ENCODE measurements at places on chromosomes 7 and 10.

DNA sequence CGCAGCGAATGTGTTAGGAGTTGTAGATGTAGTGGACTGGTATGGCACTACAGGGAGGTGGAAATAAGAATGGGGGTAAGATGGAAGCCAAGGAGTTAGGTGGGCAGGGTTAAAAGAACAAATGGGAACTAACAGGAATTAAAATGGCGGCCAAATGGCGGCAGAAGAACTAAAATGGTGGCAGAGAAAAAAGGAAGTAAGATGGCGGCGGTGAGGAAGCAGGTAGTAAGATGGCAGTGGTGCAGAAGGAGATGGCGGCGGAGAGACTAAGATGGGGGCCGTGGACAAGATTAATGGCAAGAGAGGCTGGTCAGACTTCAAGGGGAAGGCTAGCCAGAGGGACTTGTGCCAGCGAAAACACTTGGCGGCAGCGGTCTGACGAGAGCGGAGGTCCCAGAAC, 44.5 kb downstream of the ZNF138 start:
- no peak for DNase-seq

DNA sequence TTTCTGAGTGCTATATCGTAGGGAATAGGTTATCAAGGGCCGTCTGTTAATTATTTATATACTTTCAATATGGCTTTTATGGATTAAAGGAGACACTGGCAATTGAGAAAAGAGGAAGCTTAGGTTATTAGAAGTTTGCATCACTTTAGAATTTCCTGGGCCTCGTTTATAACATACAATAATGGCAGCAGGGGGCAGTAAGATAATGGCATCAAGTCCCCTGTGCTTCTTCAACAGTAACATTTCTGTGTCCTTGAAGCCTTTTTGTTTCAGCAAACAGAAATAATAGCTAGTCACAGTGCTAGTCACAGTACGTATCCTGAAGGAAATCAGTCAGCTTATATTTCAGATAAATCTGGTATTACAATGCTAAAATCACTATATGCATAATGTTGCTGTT, 41.9 kb downstream of the SPAM1 start:
- no peak for DNase-seq

GRCh38 chr7:64905547-64905946, 2.5 kb downstream of the ZNF273 start:
- no peak for DNase-seq

DNA sequence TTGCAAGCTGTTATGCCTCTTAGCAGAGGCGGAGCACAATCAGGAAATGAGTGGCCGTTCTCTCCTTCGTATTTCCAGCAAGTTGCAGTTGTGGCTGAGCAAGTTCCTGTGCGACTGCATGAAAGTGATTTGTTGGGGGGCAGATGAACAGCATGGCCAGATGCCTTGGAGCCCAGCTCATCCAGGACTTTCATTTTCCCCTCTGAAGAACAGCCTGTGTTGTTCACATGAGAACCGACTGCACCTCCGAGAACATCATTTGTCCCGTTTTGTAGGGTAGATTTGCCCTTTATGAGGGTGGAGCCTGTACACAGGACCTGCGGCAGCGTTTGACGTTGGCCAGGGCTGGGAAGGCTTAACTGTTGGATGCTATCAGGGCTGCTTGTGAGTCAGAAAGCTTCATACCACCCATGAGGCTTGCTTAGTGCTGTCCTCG, 4.4 kb downstream of the BAG3 start:
- peak; percentile 39 for DNase-seq

- DNase-seq: peak; percentile 79
Measured at GRCh38 chr10:43377424-43377883, 6.0 kb downstream of the FXYD4 start.

GRCh38 chr10:10438335-10439100, 579.2 kb upstream of the CELF2 start:
- DNase-seq: no peak

DNA sequence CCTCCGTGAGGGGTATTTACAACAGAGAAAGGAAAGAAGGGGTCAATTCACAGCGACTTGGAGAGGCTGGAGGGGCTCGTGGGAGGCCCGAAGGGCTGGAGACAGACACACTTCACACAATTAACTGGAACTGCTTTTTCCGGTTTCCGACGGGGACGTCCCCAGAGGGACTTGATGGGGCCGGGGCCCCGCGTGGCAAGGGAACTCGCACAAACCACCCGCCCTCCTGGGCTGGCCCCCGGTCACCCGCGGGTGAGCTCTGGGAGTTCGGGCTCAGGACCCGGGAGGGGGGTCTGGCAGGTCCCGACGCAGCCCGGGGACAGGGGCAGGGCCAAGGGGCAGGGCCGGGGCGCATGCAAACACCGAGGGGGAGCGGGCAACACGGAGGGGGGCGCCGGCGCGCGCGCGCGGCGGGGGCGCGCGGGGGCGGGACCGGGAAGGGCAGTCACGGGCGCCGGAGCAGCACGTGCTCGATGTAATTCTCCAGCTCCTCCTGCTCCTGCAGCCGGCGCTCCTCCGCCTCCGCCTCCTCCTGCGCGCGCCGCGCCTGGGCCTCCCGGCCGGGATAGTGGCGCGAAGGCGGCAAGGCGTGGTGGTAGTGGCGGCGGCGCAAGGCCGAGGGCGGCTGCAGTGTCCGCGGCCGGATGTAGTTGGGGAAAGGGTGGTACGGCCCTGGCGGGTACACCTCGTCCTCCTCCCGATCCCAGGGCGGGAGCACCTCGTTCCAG, 2.7 kb downstream of the VGF start:
- peak; percentile 73 for DNase-seq

DNA sequence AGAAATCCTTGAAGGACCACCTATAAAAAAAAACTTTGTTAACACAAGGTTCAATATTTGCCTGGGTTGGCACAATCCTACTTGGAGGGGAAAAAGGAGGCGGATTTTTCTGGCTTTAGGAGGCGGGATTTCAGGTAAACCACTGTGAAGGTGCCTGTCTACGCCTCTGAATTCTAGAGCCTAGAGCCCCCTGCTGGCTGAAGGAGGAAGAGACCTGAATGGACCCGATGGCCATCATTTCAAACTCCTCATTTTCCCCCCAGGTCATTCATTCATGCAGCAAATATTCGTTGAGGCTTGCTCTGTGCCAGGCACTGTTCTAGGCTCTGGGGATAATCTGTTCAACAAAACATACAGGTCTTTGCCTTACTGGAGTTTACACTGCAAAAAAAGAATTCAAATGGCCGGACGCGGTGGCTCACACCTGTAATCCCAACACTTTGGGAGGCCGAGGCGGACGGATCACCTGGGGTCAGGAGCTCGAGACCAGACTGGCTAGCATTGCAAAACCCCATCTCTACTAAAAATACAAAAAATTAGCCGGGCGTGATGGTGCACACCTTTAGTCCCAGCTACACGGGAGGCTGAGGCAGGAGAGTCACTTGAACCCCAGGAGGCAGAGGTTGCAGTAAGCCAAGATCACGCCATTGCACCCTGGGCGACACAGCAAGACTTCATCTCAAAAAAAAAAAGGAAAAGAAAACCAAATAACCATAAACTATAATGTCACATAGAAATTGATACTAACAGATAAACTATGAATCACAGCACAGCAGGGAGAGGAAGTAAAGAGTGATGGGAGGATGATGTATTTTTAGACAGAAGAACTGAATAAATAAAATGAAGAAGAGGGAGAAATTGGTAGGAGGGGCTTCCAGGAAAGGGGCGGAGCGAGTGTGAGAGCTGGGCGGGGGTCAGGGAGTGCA, 90.1 kb upstream of the NFE2L3 start:
- peak; percentile 77 for DNase-seq

DNA sequence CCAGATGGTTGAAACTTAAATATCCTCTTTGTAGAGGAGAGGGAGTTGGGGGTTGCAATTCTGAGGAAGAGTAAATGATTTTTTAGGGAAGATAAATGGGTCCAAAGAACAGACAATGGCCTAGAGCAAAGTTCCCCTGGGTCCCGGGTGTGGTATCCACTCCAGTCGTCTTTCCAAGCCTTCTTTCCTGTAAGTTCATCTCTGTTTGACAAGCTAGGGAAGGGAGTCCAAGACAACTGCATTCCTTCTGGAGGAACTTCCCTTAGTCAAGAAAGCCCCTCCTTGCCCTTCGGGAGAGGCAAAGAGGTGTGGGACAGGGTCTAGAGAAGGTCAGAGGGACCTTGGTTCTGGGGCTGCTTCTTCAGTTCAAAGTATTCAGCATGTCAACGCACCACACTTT, 33.4 kb downstream of the C10orf71 start:
- no peak for DNase-seq

- DNase-seq: peak; percentile 64
Measured at GRCh38 chr10:8331896-8332729, 277.6 kb downstream of the GATA3 start.

DNA sequence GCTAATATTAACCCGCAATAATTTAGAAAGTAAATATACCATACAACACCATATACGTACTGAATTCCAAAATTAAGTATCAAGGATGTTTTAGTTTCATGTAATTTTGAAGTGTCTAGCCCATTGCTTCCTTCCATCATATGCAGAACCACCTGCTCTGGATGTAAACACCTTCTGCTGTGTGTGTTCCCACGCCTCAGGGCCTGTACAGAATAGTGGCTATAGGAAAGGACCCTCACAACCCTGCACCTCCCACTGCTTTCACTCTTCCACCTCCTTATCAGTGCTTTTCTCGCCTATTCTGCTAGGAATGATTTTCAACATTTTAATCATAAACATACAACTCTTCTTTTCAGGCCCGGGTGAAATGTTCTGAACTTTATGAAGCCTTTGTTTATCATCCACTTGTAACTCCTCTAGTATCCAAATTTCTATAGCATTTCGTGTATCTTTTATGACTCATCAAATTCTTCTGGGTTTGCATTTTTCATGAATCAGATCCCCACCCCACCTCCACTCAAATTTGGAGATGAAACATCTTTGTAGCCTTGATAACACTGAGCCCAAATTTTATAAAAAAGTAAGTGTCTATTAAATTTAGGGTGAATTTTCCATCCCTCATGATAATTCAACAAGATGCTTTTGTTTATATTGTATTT, 1106.8 kb upstream of the C7orf33 start:
- no peak for DNase-seq

DNA sequence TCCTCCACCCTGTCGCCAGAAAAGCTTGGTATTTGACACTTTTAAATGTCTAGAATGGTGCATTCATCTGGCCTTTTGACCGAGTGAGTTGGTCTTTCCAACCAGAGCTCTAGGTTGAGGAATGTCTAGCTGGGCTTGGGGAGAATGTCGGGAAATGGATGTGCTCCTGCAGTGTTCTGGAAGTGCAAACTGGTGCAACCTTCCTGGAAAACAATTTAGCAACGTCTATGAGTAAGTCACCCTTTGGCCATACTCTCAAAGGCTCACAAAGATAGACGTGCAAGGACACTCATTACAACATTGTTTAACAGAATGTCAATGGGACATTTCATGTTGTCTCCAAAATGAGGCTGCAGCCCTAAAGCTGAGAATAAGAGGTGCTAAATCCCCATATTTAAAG, 12.2 kb upstream of the NMT2 start:
- no peak for DNase-seq

DNA sequence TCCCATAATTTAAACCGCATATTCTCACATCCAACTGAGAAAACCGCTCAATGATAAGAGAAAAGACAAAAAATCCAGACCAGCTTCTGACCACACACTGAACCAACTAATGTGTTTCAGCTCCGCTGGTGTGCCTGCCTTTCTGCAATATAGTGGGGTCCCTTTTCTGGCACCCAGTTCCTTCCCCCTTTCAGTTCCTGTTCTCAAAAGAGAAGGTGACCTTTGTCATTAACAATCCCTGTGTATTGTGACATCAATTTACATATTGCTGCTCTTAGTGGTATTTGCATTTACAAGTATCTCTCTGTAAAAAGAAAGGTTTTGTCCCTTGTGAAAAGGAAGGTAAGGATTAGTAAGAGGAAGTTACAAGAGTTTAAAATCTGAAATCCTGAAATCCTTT, 1.4 kb downstream of the PPP1R17 start:
- no peak for DNase-seq

- no peak for DNase-seq
Measured at GRCh38 chr10:97131181-97131628, 54.6 kb downstream of the SLIT1 start.

DNA sequence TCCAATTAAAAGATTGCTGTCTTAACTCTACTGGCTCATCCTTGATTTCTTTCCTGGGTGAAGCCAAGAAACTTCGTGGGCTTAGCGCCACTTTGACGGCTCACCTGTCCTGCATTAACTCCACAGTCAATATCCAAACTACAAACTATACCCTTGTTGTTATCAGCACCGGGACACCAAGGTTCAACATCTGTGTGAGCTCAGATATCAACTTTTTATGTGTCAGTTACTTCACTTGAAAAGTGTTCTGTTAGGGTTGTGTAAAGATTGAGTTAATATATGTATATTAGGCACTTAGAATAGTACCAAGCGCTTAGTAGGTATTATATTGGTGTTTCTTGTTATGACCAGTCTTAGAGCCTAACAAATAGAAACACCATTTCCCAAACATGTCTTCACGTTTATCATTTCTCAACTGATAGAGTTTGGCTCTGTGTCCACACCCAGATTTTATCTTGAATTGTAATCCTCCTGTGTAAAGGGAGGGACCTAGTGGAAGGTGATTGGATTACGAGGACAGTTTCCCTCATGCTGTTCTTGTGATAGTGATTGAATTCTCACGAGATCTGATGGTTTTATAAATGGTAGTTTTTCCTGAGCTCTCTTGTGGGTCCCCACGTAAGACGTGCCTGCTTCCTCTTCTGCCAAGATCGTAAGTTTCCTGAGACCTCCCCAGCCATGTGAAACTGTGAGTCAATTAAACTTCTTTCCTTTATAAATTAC, 19.0 kb upstream of the ST8SIA6 start:
- no peak for DNase-seq

DNA sequence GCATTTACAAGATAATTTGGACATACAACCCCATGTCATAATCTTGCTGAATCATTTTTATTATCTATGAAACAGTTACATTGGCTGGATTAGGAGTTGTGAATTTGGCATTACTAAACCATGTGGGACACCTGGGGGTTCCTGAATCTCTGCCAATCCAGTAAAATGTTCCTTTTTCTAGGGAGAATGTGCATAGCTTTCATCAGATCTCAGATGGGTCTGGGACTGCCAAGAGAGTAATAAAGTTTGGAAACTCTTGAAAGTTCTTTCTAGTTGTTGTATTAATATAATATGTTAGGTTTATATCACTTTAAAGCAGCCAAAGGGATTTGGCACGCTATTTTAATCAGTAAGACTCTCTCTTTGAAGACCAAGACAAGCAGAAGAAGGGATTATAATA, 62.7 kb downstream of the SEMA3E start:
- DNase-seq: no peak

DNA sequence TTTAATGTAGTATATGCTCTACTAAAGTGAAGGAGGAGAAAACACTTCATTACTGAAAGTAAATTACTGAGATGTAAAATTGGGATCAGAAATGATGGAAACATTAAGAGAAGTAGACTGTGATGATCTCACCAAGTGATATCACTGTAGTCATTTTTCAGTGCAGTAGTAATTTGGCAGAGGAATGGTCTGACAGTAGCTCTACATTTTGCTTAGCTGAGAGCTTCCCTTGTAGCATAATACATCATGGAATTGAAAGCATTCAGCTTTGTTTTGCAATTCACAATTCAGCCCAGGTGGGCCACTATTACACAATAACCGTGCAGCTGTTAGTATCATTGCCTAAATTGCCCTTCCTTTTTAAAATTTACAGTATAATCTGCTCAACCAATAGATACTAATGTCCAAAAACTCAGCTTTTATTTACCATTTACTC, 19.4 kb upstream of the CABCOCO1 start:
- no peak for DNase-seq

- no peak for DNase-seq
Measured at GRCh38 chr7:134153493-134154136, 26.5 kb downstream of the LRGUK start.
